ENCODE measurements at places on chromosomes 2 and 18.

GRCh38 chr2:233928594-233929351 is 11.6 kb downstream of the TRPM8 start:
- DNase-seq: peak; percentile 5

DNA sequence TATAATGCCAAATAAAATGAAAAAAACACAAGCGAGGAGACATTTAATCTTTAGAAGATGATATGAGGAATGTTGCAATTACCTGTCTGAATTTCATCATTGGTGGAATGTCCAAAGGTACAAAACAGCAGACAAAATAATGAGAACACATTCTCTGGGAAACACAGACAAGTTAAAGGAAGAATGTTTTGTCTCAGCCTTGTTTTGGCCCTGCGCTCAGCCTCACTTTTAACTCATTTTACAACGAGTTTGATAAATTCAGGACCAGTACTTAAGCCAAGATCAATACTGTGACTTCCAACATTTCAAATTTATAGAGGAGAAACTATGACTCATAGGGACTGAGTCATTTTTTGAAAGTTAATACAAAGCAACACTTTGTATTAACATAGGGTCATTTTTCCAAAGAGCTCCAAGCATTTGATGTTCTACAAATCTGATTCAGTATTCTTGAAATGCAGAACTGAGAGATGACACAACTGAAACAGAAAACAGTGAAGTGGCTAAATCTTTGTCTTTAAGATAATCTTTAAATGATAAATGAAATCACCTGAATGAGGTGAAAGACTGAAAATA is 833.2 kb upstream of the CHAC2 start:
- DNase-seq: no peak

DNA sequence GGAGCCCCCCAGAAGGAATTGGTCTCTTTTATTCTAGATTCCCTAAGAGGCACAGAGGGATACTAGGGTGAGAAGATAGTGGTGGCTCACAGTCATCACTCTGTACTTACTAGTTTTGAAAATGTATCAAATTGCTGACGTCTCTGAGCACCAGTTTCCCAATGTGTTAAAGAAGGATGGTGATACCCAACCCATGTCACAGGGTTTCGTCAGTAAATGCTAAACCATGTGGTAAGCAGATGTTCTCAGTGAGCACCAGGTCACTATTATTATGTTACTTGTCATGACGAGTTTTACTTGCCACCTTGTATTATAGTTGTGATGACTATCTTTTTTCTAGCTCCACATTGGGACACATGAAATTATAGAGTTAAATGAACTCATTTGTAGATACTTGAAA is 54.7 kb downstream of the NEDD4L start:
- DNase-seq: no peak

DNA sequence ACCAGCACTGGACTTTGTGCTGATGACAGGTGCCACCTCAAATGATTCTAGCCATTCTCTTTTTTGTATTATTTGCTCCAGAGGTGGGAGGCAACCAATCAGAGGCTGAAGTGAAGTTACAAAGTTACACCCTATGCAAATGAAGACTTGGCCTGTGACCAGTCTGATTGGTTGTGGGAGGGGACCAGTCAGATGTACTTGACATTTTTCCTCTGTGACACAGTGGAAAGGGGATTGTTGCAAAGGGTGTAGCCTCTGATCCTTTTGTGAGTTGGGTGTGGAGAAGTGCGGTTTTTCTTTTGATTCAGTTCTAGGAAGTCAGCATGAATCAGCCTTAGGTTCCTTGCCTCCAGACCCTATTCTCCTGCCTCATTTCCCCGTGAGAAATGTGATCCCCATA is 244.0 kb downstream of the ARL6IP6 start:
- DNase-seq: no peak

DNA sequence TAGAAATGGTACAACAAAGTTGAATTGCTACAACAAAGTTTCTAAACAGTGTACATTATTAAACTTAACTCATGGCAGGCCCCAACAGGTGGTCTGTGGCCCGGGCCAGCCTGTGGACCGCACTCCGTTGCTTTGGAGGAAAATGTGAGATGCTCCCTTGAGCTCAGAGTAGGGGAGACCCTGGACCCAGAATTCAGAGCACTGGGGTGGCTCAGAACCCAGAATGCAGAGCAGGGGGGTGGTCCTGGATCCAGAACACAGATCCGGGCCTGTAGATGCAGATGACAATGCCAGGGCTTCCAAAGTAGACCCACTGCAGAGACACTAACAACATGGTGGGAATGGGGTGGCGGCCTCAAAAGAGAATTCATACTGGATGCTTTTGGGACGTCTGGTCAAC is 311.0 kb downstream of the NDUFA10 start:
- no peak for DNase-seq

GRCh38 chr18:80232710-80233109 is 14.6 kb downstream of the PARD6G start:
- DNase-seq: no peak

DNA sequence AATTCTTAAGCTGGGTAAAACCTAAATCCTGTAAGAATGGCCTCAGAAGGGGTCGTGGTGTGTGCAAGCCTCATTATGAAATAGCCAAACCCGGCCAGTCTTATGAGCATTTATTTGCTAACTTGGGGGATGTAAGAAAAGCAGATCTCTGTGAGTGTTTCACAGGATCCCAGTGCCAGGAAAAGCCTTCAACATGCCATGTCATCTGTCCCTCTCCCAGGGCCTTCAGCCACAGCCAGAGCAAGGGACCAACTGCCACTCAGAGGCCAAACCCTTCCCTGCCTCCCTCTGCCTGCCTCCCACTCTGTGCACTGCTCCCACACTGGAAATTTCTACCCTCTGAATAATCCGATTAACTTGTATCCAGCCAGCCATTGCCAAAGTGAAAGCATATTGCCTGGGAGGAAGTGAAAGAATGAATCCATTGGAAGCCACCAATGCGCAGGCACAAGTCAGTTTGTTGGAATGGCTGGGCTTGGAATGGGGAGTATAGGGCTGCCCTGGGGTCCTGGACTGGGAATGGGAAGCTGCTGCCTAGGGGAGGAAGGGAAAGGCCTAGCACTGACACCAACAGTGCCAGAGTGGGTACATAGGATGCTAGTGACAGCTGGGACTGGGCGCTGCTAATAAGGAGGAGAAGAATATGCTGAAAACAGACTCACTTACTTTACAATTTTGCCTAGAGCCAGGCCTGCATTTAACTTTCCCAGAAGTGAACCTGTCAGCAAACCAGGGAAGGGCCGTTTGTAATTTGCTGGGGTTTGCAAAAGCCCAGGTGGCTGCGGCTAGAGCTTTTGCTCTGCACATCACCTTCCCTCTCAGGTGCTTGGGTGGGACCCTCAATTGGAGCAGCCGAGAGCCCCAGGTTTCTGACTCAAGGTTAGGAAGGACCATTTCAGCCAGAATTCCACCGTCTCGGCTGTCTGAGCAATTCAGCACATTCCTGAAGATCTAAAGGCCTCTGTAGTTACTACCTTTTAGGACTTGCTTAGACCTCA is 146.6 kb upstream of the NCK2 start:
- DNase-seq: no peak
